ENCODE measurements at places on chromosomes 5 and 9.

GRCh38 chr5:90941002-90941720 lies 382.6 kb downstream of the ADGRV1 start:
- DNase-seq = no peak

GRCh38 chr5:81151546-81151945 lies 81.6 kb upstream of the CKMT2 start:
- no peak for DNase-seq

DNA sequence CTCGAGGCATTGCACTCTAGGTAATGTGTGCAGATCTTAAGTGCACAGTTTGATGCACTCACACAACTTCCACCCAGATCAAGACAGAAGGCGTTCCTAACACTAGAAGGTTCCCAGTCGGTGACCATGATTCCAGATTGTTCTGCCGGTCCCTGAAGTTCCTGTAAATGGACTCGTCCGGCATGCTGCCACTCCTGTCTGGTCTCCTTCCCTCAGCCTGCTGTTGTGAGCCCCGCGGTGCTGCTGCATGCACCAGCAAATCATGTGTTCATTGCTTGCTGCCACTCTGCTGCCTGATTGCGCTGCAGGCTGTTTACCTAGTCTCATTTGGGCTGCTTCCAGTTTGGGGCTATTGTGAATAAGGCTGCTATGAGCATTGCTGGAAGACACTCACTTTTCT lies 11.5 kb downstream of the STKLD1 start:
- no peak for DNase-seq

DNA sequence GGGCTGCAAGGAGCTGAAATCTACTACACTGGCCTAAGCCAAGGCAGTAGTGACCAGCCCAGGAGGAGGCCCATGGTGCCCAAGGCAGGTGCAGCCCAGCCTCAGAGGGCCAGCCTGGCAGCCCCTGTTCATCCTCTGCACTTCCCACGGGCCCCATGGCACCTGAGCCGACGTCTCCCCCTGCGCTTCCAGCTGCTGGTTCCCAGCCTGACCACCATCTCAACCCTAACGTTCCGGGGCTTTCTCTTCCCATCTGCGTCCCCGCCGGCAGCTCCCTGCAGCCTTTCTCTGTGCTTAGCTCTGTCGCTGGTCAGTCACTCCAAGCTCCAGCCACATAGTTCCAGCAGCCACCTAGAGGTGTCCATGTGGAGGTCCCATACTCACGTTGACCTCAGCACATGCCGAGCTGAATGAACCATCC lies 105.5 kb upstream of the LMX1B start:
- DNase-seq = no peak

DNA sequence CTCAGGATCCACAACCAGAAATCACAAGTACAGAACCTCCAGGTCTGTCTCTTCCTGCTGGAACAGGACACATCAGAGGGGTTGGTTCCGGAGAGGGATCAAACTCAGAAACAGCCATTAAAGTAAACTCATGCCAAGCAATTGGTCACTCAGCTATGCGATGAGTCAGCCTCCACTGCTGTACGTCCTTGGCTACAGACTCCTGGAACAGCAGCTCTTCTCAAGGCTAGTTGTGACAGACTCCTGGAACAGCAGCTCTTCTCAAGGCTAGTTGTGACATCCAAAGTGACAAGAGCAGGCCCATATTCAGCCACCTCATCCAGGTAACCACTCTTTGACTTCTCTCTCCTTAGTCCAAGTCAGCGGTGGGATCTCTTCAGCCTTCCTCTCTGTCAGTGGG lies at the start of gene SPINK13:
TSS of gene SPINK13 (plus strand) at position 229 of the 400 bp plus-strand sequence. CDS start 1,279 bp downstream, outside the sequence.
- DNase-seq = no peak

GRCh38 chr5:97364731-97365130 lies 181.7 kb upstream of the RIOK2 start:
- no peak for DNase-seq

DNA sequence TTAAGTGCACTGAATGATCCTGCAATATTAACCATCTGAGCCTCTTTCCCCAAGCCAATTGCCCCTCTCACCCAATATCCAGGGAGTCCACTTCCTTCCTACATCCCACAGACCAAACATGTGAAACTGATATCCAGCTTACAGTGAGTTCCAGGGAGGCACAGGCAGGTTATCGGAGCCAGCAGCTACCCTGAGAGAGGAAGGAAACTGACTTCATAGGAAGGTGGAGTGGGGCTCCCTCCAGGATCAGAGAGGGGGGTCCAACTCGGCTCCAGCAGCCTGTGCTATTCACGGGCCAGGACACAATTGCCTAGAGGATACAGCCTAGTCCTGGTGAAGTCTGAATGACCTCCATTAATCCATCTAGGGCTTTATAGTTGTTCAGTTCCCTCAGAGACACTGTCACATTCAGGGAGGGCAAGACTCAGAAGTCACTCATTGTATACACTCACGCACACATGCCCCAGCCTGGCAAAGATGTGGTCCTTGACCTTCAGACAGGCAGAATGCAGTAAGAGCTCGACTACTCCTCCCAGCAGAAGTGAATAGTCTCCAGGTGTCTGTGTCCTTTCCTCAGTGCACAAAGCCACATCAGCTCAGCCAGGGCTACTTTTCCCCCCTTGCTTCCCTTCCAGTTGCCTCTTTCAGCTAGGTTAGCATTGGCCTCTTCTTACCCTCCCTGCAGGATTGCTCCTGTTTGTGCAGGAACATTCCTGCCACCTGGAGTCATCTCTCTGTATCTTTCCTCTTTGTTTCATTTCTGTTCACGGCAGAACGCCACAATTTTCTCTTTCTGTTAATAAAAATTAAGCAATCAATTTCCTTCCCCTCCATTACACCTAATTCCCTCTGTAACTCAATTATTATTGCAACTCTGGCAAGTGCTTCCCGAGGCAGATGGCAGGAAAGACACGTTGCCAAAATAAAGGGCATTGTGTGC lies 501.7 kb downstream of the ARHGEF28 start:
- DNase-seq = no peak

GRCh38 chr5:147248561-147248960 lies 13.7 kb downstream of the STK32A start:
- no peak for DNase-seq

DNA sequence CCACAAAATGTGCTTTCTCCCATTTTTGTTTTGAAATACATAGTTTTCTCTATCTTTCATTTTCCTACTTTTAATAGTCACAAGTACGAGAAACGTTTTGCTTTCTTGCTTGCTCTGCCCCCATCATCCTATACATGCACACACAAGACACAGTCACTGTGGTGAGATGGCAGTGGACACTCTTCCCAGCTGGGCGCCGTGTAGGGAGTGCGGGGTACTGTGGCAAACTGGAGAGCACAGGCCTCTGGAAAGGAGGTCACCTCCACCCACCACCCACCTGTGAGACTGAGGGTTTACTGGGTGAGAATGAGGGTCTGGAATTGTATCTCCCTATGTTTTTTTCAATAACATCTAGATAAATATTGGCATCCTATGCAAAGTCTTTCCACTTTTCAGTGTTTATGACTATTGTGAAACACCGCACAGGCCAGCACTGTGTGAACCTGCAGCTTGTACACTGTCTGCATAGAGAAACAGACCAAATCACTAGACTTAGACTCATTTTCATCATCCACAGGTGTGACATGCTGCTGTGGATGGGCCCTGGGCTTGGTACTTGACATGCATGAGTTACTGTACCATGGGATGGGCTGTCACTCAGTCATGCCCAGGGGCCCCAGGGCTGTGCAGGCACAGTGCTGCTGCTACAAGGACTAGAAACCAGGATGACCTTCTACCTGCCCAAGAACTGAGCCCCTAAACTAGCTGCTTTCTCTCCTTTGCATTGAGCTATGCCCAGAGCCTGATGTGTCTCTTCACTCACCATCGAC lies 118.1 kb upstream of the LMX1B start:
- DNase-seq = no peak

GRCh38 chr9:133822430-133823065 lies 84.4 kb upstream of the SARDH start:
- DNase-seq = no peak

DNA sequence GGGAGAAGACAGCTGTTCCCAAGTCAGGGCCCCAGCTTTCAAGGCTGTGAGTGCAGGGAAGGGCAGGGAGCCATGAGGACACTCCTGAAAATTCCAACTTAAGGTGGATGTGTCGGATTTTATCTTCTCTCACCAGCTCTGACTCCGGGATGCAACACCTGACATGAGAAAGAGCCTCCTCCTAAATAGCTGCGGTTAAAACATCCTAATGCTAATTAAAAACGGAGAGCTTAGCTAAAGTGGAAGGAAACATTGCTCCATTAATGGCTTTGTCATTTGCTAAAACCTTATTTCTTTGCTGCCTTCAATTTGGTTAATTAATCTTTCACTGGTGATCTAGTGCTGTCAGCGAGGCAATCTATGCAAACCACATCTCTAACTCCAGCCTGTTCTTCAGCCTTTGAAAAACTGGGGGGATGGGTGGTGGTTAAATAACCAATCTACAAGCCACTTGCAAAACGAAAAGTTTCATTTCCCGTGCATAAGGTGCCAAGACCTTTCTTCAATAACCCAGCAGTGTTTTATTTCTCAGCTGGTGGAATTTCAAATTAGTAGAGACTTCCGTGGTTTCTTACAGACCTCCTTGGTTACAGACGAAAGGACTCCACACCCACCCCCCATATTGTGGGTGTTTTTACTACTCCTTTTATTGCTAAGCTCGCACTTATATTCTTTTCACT lies 379.6 kb downstream of the MLLT3 start:
- peak; percentile 25 for DNase-seq

DNA sequence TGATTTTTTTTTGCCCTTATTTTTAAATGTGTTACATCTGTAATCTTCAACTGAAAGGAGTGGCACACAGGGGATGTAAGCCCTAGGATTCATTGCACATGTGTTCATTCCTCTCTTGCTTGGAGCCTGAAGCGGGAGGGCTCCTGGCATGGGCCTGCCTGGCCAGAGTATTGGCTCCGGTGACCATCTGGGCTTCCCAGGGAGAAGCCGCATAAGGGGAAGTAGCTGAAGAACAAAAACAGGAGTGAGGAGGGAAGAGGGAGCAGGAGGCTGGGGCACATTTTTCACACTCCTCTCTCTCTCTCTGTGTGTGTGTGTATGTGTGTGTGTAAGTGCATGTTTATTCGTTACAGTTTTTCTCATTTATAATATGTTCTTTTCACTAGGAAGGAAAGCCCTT lies 269.9 kb downstream of the PRR16 start:
- no peak for DNase-seq

DNA sequence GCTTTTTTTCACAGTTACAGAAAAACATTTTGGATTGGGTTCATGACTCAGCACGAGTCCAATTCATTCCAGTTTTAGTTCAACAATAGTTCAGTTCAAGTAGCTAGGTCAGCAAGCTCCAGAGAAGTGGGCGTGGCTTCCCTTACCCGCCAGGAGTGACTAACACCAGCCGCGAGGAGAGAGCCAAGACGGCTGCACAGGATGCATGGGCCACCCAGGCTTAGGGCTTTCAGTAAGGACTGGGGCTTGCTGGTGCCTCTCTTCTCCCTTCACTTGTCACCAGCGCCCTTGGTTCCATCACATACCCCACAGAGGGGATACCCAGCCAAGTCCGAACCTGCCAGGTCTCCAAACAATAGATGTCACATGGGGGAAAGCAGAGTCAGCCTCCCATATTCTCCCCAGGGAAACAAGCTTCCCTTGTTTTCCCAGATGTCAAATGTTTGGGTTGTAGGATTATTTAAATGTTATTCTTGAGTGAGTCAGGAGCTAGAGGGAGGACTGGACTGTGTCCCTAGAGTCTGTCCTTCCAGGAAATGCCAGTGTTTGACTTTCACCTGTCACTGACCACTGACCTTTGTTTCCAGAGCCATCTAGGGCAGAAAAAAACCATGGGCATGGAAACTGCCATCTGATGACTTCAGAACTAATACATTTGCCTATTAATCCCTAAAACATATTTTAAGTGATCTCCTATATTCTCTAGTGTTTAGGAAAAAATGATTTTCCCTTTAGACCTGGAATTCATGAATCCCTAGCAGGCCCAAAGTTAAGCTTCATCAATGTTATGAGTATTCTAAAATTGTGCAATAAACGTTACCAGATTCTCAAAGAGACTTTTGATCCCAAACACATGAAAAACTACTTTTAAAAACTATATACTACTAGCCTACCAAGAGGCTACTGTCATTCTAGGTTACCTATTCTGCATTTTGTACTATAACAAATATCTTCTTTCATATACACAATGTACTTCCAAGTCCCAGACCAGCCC lies 51.9 kb downstream of the NIPAL4 start:
- DNase-seq = no peak

DNA sequence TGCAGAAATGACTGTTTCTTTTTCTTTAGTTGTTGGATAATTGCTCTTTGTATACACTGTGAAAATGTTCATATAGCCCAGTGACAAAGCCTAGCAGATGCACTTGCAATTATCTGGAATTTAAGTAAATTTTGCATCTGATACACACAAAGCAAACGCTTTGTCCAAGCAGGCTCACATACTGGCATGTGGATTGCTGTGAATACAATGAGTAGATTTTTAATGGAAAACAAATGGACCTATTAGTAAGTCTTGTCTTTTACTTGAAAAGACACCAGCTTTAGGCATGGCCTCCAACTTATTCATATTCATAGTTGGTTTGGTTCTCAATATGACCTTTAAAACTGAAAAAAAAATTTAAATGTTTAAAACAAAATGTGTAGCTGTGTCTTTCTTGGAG lies 1299.8 kb upstream of the WWC1 start:
- DNase-seq = no peak

DNA sequence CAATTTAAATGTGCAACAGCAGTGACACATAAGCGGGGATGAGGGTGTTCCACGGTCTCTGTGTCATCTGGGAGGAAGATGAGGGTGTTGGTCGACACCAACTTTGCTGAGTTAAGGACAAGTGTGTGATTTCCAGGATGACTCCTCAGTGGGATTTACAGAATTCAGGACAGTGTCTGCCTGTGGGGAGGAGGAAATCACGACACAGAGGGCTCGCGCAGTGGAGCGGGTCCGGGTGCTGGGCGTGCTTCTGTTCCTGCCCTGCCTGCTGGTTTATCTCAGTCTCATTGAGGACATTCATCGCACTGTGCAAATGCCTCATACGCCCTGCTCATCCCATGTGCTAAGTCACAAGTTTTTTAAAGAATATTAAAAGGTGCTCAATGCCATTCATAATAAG lies 73.7 kb upstream of the ADAMTS2 start:
- no peak for DNase-seq

- DNase-seq = no peak
Measured at GRCh38 chr5:65268525-65268924, 213.2 kb downstream of the ADAMTS6 start.

GRCh38 chr5:169415371-169415770 lies 114.4 kb upstream of the SLIT3 start:
- no peak for DNase-seq

- DNase-seq = no peak
Measured at GRCh38 chr5:9405196-9405754, 140.6 kb downstream of the SEMA5A start.

- no peak for DNase-seq
Measured at GRCh38 chr9:100589582-100589981, 11.7 kb downstream of the CAVIN4 start.

GRCh38 chr5:144915452-144915851 lies 744.8 kb downstream of the KCTD16 start:
- DNase-seq = no peak

GRCh38 chr9:107698779-107699178 lies 209.2 kb upstream of the KLF4 start:
- DNase-seq = no peak
